ENCODE measurements at places on chromosomes 7 and 10.

DNA sequence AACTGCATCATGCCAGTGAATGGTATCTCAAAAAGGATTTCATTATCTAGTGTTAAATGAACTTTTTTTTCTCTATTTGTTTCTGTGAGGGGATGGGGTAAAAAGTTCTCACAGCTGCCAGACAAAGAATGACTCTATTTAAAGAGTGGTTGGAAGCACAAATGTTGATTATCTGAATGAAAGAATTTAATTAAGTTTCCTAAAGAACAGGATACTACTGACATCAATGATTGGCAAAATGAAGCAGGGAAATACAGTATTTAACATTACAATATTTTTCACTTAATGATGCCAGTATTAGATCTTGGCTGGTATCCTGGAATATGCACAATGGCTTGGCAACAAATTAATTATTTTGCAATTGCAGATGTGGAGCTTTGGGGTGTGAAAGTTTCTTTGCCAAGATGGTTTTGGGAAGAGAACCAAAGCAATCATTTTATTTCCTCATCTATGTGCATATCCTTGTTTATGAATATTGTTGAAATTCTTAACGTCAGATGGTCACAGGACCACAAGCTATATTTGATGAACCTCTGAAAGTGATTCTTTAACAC lies 336.8 kb downstream of the ARL4A start:
- no peak for DNase-seq

GRCh38 chr7:50783801-50784507 lies 1.3 kb upstream of the GRB10 start:
- no peak for DNase-seq

GRCh38 chr7:112942981-112943380 lies 143.6 kb downstream of the GPR85 start:
- no peak for DNase-seq

- DNase-seq = no peak
Measured at GRCh38 chr7:139036901-139037300, 1.1 kb upstream of the ZC3HAV1L start.

DNA sequence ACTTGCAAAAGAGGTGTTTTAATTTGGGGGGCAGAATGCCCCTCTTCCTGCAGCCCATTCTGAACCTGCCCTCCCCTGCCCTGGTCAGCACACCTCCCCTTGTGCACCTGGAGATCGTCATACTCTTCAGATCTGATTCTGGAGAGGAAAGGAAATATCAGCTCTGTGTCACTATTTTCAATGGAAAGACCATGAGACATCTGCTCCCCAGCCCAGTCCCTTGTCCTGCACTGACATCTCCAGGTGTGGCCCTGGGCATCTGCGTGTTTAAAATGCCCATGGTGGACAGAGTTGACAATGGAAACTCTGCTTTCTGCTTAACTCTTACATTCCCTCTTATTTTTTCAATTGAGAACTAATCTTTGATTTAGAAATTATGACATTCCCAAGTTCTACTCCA lies 41.6 kb upstream of the RASGEF1A start:
- no peak for DNase-seq

DNA sequence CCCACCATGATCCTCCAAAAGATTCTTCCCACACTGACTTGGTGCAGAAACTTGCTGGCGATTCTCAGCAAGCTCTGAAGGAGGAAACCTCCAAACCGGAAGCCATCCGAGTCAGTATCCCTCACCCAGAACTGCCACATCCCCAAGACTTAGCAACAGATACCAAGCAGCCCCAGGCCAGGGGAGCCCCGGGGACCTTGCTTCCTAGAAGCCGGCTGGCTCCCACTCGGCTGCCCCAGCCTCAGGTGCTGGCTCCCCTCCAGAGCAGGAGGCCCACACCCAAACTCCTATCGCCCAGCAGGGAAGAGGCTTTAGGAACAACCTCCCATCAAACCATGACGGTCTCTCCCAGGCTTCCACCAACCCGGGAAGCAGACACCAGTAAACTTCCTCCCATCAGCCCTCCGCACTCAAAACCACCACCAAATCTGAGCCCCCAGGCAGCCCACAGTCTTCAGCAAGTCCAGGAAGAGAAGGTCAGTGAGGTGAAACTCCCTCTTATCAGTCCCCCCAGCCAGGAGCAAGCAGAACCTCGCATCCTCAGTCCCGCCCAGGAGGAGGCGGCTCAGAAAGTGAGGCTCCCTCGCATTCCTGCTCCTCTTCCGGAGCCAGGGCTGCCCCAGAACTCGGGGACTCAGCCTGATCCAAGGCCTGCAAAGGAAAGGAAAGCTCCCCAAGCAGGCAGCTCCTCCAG lies 82.3 kb downstream of the LRGUK start:
- no peak for DNase-seq

- no peak for DNase-seq
Measured at GRCh38 chr10:116470768-116471415, 43.2 kb downstream of the PNLIPRP3 start.

DNA sequence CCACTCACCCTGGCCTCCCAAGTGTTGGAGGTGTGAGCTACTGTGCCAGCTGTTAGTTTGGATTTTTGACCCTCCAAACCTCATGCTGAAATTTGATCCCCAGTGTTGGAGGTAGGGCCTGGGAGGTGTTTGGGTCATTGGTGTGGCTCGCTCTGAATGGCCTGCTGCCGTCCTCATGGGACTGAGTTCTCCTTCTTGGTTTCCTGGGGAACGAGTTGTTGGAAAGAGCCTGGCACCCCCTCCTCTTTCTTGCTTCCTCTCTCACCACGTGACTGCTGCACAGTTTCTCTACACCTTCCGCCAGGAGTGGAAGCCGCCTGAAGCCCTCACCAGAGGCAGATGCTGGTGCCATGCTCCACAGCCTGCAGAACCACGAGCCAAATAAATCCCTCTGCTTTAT lies 253.5 kb downstream of the PHTF2 start:
- DNase-seq = no peak

DNA sequence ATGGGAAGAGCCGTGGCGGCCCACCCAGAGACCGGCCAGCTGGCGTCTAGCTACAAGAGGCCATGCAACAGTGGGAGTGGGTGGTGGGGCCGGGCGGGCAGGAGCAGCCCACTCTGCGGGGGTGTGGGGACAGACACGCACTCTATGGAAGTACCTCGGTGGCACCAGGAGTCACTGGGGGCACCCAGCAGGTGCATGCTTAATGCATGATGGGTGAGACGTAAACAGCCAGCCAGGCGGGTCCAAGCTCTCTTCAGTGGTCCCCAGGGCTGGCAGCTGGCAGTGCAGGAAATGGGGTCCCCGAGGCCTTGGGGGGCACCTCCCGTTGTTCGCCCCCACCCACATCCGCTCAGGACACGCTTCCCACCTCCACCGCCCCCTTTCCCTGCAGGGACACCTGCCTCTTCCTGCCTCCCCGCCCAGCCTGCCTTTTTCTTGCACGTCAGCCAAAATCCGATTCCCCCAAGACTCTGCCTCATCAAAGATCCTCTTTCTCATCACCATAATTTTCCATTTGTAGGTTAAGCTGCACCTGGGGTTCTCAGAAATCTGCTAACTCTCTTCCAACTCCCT lies 22.6 kb upstream of the PSMG3 start:
- peak; percentile 34 for DNase-seq

Data from femur (tissue), 1 donor.